ENCODE measurements at places on chromosomes 2 and 18.

DNA sequence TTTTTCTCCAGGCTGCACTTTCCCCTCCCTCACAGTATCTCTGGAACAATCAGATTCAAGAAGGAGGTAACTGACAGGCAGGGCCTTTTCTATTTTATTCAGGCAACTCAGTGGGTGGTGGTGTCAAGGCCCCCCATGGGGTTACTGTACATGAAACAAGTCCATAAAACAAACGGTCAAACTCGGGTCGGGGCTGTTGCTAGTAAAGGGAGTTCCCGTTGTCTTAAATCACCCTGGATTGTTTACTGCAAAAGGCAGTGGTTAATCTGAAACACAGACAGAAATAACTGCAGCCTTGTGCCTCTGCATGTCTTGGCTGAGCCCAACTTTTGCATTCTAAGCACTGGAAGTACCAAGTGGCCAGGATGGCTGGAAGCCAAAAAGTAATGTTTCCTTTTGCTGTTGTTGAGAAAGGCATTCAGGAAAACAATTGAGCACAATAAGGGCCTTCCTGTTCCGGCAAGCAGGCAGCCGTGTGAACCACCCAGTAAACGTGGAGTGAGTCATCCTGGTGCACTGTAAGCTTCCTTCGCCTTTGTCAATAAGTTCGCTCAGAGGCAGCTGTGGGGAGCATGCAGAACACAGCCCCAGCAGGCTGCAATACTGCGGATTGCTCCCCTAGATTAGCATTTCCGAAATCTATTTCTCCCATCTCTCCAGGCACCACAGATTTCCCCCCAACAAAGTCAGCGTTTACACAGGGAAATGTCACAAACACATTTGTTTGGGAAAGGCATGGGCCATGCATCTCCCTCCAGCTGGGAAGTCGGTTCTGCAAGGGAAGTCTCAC, 149.6 kb downstream of the IRS1 start:
- DNase-seq: no peak

- DNase-seq: no peak
Measured at GRCh38 chr2:120552800-120553481, 182.7 kb upstream of the GLI2 start.

- no peak for DNase-seq
Measured at GRCh38 chr2:17517481-17518211, 594 bp downstream of the RAD51AP2 start.

- no peak for DNase-seq
Measured at GRCh38 chr2:215969131-215969841, 44.1 kb downstream of the MREG start.

GRCh38 chr18:22933966-22934423, 867 bp downstream of the RBBP8 start:
- DNase-seq: no peak

- no peak for DNase-seq
Measured at GRCh38 chr2:234026693-234027254, 23.7 kb upstream of the SPP2 start.

DNA sequence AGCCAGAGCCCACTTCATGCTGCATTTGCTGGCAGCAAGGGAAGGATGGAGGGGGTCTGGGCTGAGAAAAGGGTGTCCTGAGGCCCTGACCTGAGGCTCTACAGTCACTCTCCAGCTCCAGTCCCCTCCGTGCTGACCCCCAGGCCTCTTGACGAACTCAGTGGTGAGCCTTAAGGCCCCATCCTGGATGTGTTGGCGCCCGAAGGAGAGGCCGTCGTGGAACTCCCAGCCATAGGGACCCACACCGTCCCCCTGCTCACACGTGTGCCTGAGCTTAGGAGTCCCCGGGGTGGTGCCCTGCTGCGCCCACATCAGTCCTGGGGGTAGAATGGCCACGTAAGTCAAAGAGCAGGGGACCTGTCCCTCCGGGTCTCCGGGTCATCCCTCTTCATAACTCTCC, 776 bp downstream of the MOGS start:
- no peak for DNase-seq

- DNase-seq: no peak
Measured at GRCh38 chr2:187263675-187264560, 184.1 kb downstream of the CALCRL start.

GRCh38 chr2:73640511-73640911, 1.7 kb downstream of the NAT8 start:
- DNase-seq: no peak

GRCh38 chr2:132692816-132693215, 22.8 kb upstream of the LYPD1 start:
- DNase-seq: no peak

DNA sequence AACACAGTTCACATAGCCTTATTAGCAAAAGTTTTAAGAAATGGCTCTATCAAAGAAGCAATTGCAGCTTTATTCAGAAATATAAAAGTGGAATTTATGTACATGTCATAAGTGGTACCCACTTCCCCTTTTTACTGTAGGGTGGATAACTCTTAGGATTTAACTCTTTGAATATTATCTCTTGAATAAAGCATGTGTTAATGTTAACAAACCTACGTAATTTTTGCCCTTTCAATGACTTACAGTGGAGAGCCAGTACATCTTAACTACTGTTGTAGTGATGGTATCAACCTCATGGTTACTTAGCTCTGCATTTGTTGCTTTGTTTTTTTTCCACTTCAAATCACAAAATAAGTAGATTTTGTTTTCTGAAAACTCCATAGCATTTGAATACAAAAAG, 8.8 kb downstream of the NABP1 start:
- DNase-seq: no peak

DNA sequence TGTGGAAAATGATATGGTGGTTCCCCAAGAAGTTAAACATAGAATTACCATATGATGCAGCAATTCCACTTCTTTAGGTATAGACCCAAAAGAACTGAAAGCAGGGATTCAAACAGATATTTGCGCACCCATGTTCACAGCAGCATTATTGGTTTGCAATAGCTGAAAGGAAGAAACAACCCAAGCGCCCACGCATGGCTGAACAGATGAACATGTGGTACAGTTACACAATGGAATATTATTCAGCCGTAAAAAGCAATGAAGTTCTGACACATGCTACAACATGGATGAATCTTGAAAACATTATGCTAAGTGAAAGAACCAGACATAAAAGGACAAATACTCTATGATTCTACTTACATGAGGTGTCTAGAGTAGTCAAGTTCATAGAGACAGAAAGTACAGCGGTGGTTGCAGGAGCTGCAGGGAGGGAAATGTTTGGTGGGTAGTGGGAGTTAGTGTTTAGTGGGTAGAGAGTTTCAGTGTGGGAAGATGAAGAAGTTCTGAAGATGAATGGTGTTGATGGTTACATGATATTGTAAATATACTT, 26.7 kb upstream of the ASPRV1 start:
- no peak for DNase-seq

- DNase-seq: no peak
Measured at GRCh38 chr2:168178520-168179324, 68.7 kb downstream of the STK39 start.

DNA sequence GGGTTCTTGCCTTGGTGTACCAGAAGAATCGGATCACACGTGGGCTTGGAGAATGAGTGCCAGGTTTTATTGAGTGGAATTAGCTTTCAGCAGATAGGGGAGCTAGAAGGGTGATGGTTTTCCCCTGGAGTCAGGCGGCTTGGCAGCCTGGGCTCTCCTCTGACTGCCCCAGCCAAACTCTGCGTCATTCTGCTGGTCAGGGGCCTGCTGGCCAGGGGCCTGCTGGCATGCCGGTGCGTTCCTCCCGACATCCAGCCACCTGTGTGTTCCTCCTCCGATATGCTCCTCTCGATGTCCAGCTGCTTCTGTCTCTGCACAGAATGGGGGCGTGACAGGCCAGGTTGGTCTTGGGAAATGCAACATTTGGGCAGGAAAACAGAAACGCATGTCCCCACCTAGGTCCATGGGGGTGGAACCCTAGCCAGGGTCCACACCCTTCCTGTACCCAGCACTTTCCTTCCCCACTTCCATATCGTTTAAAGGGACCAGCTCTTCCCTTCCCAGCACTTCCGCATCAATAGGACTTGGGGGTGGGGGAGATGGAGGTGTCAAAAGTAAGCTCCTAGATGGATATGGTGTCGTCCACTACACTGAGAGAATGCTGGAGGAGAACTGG, 85.3 kb downstream of the VWA3B start:
- no peak for DNase-seq

DNA sequence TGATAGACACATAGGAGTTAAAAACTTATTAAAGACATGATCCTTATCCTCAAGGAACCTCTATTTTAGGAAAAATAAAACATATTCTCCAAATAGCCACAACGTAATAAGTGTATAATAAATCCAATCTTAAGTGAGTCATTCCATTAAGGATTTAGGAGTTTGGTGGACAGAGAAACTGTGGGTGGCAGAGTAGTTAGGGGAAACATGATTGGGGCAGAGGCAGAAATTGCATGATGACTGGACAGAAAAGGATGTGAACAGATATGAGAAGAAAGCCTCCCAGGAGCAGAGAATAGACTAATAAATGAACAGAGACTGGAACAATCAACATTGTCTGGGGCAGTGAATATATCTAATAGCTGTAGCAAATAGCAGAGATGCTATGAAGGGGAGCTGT, 48.1 kb upstream of the SIGLEC15 start:
- no peak for DNase-seq

- DNase-seq: no peak
Measured at GRCh38 chr2:183001948-183002347, 36.3 kb downstream of the NCKAP1 start.

- no peak for DNase-seq
Measured at GRCh38 chr2:172220121-172220520, 117.4 kb upstream of the DLX2 start.

DNA sequence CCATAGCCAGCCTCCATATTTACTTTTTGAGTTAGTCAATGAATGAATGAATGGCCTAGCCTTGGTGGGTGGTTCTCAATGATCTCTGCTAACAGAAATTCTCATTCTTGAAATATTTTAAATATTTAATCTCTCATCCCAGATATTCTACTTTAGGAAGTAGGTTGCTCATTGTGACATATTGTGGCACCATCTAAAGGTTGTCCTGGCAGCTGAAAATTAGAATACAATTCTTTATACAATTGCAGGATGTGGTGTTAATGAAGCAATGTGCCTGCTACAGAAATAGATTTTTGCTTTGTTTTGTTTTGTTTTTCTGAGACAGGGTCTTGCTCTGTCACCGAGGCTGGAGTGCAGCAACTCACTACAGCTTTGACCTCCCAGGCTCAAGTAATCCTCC, 35.8 kb downstream of the SCG2 start:
- no peak for DNase-seq

DNA sequence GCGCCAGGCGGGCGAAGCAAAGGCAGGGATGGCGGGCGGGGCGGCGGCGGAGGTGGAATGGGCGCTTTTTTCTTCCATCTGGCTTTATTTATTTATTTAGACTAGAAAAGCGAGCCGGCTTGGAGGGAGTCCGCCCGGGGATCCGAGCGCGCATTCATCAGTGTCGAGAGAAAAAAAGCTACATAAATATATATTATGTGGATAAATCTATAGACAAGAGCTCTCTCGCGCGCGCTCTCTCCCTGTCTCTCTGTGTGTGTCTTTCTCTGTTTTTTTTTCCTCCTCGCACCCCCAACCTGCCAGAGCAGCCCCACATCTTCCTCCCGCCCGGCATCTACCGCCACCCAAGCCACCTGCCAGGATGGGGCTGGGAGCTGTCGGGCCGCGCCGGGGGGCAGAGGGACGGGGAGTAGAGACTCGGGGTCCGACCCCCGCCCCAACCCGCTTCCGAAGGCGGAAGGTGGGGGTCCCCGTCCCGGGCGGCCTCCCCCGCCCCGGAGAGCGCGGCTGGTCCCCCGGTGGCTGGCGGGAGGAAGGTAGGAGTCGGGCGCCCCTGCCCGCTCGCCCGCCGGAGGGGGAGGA, 972 bp upstream of the CELF4 start:
- peak; percentile 69 for DNase-seq

Measured in NCI-H1092 (cell line).